ENCODE measurements at places on chromosomes 3 and 15. TPM values are rescaled to one million over a fixed set of nuclear protein-coding genes. Genes with fewer than 3 reads are reported as not detected.
A peak's percentile ranks its signal among the peaks of the same experiment; 100 is the strongest.

The ZNF501 gene
- total RNA-seq = 3.4 TPM

The TCTA gene
- 11.7 TPM for total RNA-seq

DNA sequence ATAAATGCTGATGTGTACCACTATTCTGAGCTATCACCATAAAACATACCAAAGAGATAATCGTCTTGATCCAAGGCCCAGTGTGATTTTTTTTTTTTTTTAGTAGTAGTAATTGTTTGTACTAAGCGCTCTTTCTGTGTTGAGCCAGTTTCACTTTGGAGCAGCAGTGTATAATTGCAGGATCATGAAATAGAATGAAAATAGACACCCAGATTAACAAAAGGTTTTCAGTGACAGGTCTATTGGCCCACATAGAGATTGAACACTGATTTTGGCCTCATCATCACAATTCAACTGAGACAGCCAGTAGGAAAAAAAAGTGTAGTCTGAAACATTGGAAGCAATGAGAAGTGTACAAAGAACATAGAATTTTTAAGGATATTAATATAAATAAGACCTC lies 749.8 kb downstream of the NAALADL2 start:
- no peaks in the 10 kb centered on the region for H3K36me3 ChIP-seq
- DNase-seq = no peak
- no peaks in the 10 kb centered on the region for H3K27me3 ChIP-seq
- H3K4me3 ChIP-seq = no peak overlapping the region
- no peak overlapping the region for H3K27ac ChIP-seq

DNA sequence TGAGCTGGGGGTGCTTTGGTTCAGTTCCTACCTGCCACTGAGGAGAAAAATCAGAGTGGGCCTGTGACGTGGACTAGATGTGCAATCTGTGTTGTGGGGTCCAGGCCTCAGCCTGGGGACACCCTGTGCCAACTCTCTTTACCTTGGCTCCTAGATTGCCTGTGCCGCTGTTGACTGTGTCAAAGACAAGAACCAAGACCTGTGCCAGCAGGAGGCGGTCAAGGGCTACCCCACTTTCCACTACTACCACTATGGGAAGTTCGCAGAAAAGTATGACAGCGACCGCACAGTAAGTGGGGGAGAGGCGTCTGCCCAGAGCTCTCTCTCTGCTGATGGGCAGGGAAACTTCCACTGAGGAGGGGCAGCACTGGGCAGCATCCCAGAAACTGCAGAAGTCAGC lies 40.6 kb upstream of the SEC22A start:
- H3K4me3 ChIP-seq = no peak overlapping the region
- H3K36me3 ChIP-seq = no peaks in the 10 kb centered on the region
- no peaks in the 10 kb centered on the region for H3K4me1 ChIP-seq
- no peaks in the 10 kb centered on the region for H3K27me3 ChIP-seq

- H3K4me3 ChIP-seq = no peak overlapping the region
- no peak overlapping the region for H3K27ac ChIP-seq
- H3K4me1 ChIP-seq = no peaks in the 10 kb centered on the region
- H3K36me3 ChIP-seq = no peaks in the 10 kb centered on the region
These were observed 315.1 kb upstream of the TLE3 start for GRCh38 chr15:70412794-70413193.

The PLA2G4E gene
- not detected for total RNA-seq

The C3orf22 gene
- total RNA-seq = not detected

- H3K27ac ChIP-seq = no peak overlapping the region
- no peak for DNase-seq
- no peak overlapping the region for H3K4me3 ChIP-seq
- H3K4me1 ChIP-seq = no peaks in the 10 kb centered on the region
- no peaks in the 10 kb centered on the region for H3K36me3 ChIP-seq
- no peaks in the 10 kb centered on the region for H3K27me3 ChIP-seq
These were observed 109.5 kb downstream of the CGGBP1 start for GRCh38 chr3:87949189-87949878.

The CMTM6 gene
- 5.7 TPM for total RNA-seq

The SLC51B gene
- not detected for total RNA-seq

DNA sequence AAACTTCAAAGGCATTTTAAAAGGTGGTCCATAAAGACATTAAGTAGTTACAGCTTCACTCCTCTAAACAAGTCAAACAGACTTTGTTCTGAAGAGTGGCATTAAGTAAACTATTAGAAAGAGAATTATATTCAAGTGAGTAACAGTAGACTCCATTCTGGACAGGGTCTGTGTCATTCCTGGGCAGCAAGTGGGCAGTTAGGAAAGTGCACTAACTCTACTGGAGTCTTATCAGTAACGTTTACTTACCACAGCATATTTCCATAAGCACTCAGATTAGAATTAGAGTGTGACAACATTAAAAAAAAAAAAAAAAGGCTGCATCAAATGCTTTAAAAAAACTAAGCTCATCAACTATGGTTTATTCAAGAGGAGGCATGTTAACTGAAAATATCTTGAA lies 10.6 kb downstream of the UBR1 start:
- DNase-seq = no peak
- H3K4me3 ChIP-seq = no peak overlapping the region
- no peaks in the 10 kb centered on the region for H3K27me3 ChIP-seq
- H3K27ac ChIP-seq = no peak overlapping the region
- peaks cover 20% of the 10 kb centered on the region for H3K4me1 ChIP-seq

The SYNPR gene
- total RNA-seq = not detected

- no peaks in the 10 kb centered on the region for H3K36me3 ChIP-seq
- H3K4me3 ChIP-seq = no peak overlapping the region
- DNase-seq = no peak
- no peaks in the 10 kb centered on the region for H3K4me1 ChIP-seq
These were observed 99.9 kb upstream of the MLF1 start for GRCh38 chr3:158470944-158471638.

DNA sequence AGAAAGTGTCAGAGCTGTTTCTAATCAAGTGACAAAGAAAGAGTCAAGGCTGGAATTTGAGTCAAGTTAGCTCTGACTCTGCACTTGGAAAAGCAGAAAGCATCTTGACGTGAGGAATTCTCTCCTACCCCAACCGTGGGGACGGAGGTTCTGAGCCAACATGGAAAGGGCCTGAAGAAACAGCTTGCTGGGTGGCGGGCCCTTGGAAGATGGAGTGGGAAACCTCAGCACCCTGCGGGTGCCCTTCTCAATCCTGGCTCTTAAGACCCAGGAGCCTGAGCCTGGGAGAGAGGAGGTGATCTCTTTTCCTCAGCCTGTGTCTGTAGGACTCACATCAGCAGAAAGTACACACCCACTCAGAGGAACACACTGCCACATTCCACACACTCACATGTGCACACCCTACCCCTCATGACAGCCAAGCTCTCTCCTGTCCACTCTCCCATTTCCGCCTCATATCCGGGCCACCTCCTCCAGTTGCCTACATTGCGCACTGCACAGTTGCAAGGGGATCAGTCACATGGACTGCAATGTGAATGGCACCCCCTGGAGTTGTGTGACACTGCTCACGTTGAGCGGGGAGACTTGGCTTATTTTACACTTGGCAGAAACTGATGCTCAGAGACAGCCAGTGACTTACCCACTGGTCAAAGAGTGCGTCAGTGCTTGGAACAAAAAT lies 101.5 kb upstream of the SLC6A6 start:
- peak overlapping the region; percentile 84 for H3K27ac ChIP-seq
- H3K4me3 ChIP-seq = no peak overlapping the region
- DNase-seq = peak; percentile 76

- no peak overlapping the region for H3K4me3 ChIP-seq
- no peaks in the 10 kb centered on the region for H3K27me3 ChIP-seq
- no peaks in the 10 kb centered on the region for H3K36me3 ChIP-seq
- H3K27ac ChIP-seq = no peak overlapping the region
These were observed 595.8 kb downstream of the NLGN1 start for GRCh38 chr3:173993299-173993698.

DNA sequence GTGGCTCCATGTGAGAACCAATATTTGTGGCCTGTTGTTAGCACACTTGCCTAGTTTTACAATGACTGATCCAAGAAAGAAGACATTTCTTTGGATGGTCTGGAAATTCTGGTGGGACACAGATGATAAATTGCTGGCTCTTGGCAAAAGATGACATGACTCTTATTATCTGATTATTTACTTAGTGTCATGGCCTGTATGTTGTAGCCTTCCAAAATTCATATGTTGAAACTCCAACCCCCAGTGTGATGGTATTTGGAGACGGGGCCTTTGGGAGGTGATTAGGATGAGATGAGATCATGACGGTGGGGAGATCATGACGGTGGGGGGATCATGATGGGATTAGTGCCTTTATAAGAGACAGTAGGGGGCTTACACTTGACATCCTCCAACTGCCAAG lies 30.0 kb upstream of the AKAP13 start:
- H3K27me3 ChIP-seq = no peaks in the 10 kb centered on the region
- H3K4me3 ChIP-seq = no peak overlapping the region
- no peaks in the 10 kb centered on the region for H3K36me3 ChIP-seq
- no peak for DNase-seq
- H3K27ac ChIP-seq = no peak overlapping the region
- H3K4me1 ChIP-seq = peaks cover 7% of the 10 kb centered on the region

The MME gene
- 40.1 TPM for total RNA-seq

DNA sequence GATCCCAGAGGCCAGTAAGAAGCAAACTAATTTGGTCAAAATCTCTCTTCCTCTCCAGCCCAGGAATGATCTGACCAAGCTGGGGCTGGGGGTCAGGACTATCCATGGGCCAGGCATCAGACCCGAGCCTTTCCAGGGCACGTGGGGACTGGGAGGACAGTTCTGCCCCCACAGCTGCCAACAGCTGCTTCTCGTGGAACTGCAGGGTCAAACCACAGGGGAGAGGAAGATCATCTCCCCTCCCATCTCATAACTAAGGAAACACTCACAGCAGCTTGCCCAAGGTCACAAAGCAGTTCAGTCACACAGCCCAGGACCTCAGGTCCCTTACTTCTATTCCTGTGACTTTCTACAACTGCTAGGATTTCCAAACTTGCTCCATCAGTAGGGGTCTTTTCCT lies 47.1 kb downstream of the DAPK2 start:
- no peak overlapping the region for H3K4me3 ChIP-seq
- no peak for DNase-seq
- H3K36me3 ChIP-seq = no peaks in the 10 kb centered on the region
- H3K4me1 ChIP-seq = peaks cover 51% of the 10 kb centered on the region
- H3K27ac ChIP-seq = peak overlapping the region; percentile 42

The RHOV gene
- not detected for total RNA-seq

- no peaks in the 10 kb centered on the region for H3K36me3 ChIP-seq
- peak; percentile 69 for DNase-seq
- no peak overlapping the region for H3K4me3 ChIP-seq
- H3K27ac ChIP-seq = peak overlapping the region; percentile 57
- peaks cover 3% of the 10 kb centered on the region for H3K4me1 ChIP-seq
These were observed 27.9 kb downstream of the EHD4 start for GRCh38 chr15:41944313-41944940.

GRCh38 chr15:62453981-62454380 lies 288.9 kb upstream of the C2CD4B start:
- peak overlapping the region; percentile 86 for H3K27ac ChIP-seq
- DNase-seq = no peak
- H3K27me3 ChIP-seq = no peaks in the 10 kb centered on the region

DNA sequence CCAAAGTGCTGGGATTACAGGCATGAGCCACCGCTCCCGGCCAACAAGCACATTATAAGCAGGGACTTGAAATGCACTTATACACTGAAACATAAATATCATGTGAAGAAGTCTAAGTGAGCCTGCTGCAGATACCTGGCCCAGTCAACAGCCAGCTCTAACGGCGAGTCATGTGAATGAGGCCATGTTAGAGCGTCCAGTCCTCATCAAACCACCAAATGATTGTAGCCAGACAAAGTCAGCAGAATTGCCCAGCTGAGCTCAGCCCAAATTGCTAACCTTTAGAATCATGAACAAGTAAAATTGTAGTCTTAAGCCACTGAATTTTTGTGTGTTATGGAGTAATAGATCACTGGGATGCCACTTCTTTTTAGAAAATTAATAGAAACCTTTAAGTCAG lies 37.8 kb upstream of the UACA start:
- no peaks in the 10 kb centered on the region for H3K36me3 ChIP-seq
- no peaks in the 10 kb centered on the region for H3K27me3 ChIP-seq
- H3K27ac ChIP-seq = no peak overlapping the region
- DNase-seq = no peak
- H3K4me3 ChIP-seq = no peak overlapping the region

- no peak for DNase-seq
- H3K4me1 ChIP-seq = peaks cover 9% of the 10 kb centered on the region
- no peaks in the 10 kb centered on the region for H3K27me3 ChIP-seq
- H3K4me3 ChIP-seq = no peak overlapping the region
- no peaks in the 10 kb centered on the region for H3K36me3 ChIP-seq
These were observed 13.2 kb downstream of the TM4SF4 start for GRCh38 chr3:149487598-149488197.
